ENCODE measurements at places on chromosomes 1 and 21. TPM values are rescaled to one million over a fixed set of nuclear protein-coding genes. Genes with fewer than 3 reads are reported as not detected.

BEST4 gene
- 0.67 TPM for total RNA-seq

AGBL4 gene
- total RNA-seq: not detected

RAB7B gene
- total RNA-seq: 25.8 TPM

ARHGAP29 gene
- total RNA-seq: 156 TPM

GPATCH4 gene
- total RNA-seq: 49.7 TPM

BARHL2 gene
- not detected for total RNA-seq

CBR3 gene
- total RNA-seq: 1.2 TPM

CAMK2N1 gene
- total RNA-seq: 22.0 TPM

KRTAP12-2 gene
- not detected for total RNA-seq

CLDN17 gene
- total RNA-seq: not detected

MAN1C1 gene
- 0.07 TPM for total RNA-seq

ANKRD35 gene
- 0.66 TPM for total RNA-seq

LEMD1 gene
- total RNA-seq: 3.2 TPM

Data from mammary epithelial cell (primary cell).